Amniotic epithelial cell (primary cell): ENCODE measurements at places on chromosomes 11 and 22.

GRCh38 chr22:29442976-29443375, 4.6 kb downstream of the RFPL1 start:
- DNase-seq, result peak; percentile 56

DNA sequence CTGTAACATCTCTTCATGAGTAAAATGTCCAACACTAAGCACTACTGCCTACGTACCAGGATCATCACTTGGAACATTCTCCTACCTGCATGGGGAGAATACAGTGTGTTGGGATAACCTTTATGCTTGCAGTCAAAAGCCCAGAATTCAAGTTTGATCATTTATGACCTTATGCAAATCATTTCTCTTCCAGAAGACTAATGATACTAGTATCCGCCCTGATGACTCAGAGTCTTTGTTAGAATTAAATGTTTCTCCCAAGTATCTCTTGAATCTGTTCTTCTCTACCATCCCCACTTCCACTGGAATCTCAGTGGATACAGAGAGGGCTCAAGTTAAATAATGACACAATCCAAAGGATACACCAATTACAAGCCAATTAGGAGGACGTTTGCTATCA, 12.4 kb downstream of the MAJIN start:
- DNase-seq, result no peak

DNA sequence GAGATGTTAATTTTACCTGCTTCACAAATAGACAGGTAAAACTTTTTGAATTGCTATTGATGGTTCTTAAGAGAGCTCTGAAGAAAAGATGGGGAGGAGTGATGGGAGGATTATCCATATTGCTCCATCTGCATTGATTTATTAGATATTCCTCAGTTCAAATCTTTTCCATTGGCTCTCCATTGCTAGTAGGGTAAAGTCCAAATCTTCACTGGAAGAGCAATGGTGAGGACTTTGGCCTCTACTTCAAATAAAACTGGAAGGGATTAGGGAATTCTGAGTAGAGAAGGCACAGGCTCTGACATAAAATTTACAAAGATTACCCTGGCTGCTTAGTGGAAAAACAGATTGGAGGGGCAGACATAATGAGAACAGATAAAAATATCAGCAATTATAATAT, 1024.1 kb downstream of the LRRC4C start:
- DNase-seq, result no peak

GRCh38 chr11:126999366-126999765, 1.2 kb downstream of the KIRREL3 start:
- no peak for DNase-seq

DNA sequence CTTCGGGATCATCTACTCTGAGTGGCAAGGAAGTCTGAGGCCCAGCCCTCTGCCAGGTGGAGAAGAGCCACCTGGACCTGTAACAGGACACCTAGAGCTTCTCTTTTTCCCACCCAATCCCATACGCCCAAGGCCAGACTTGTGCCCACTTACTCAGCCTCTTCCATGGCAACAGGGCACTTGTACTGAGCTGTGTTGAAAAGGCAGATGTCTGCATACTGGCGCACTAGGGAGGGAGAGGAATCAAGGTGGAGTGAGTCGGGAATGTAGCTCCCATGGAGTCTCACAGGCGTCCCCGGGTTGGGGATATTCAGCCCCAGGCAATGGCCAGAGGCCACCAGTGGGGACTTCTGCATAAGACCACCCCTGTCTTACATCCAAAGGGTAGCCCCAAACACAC, 36.1 kb downstream of the TPBGL start:
- no peak for DNase-seq

- DNase-seq, result peak; percentile 23
Observed at GRCh38 chr11:125591649-125592304, 875 bp upstream of the STT3A start.

GRCh38 chr22:37220543-37220981, 8.3 kb upstream of the SSTR3 start:
- no peak for DNase-seq

- DNase-seq, result peak; percentile 18
Observed at GRCh38 chr11:72511393-72512047, 77.2 kb upstream of the CLPB start.

GRCh38 chr11:82718307-82718706, 15.4 kb downstream of the FAM181B start:
- peak; percentile 22 for DNase-seq

DNA sequence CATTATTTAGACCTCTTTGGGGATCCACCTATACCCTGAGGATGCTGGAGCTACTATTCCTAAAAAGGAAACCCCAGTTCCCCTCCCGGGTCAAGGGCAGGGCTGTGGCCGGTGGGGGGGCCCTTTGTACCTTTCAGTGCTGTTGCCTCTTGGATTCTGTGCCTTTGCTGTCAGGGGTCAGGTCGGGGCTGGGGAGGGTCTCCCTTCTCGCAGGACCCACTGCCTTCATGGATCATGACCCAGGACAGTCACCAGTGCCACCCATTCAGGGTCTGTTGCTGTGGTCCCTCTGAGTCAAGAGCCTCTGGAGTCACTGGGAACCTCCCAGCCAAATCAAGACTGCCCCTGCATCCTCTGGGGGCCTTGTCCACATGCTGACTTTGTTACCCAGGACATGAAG, 78.1 kb upstream of the CCND1 start:
- DNase-seq, result no peak

GRCh38 chr22:19810381-19811201, 44.1 kb downstream of the GNB1L start:
- peak; percentile 91 for DNase-seq

DNA sequence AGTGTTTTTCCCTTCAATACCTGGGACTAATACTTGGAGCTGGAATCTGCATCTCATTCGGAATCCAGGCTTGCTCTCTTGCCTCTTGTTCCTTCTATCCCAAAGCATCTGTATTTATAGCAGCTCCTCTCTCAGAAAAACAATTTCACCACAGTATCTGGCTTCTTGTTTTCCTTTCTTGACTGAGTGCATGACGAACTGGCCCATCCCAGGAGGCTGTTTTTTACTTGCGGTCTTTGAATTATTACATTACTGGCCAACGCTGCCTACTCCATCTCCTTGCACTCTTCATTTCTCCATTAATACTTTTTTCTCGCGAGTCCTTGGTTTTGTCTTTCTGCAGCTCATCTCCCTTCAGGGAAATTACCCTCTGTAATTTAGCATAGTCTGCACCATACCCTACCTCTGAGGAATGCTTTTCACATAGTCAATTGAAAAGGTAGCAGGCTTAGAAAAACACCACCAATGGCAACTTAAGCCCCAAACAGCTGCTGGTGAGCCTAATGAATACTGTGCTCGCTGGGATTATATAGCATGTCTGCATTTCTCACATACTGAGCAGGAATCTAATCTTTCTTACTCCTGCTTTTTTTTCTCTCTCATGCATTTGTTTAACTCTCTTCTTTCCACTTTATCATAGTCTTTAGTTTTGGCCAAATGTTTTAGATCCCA, 277.4 kb upstream of the SESN3 start:
- peak; percentile 68 for DNase-seq

- no peak for DNase-seq
Observed at GRCh38 chr22:46622081-46622521, 1.9 kb downstream of the GRAMD4 start.

GRCh38 chr11:73003088-73003487, 139.0 kb downstream of the FCHSD2 start:
- DNase-seq, result no peak

DNA sequence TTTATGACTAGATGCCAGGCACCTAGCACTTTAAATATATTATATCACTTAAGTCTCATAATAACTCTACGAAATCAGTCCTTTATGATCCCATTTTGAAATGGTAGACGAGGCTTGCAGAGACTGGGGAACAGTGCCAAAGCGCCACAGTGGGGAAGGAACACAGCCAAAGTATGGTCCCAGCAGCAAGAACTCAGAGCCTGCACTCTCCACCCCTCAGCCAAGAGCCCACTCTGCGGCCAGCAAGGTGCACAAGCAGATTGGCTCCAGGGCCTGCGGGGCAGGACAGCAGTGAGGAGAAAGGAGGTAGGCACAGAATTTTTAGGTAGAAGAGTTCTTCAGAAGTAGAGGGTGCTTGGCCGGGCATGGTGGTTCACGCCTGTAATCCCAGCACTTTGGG, 61.4 kb downstream of the NRXN2 start:
- no peak for DNase-seq

GRCh38 chr11:65424205-65425104, 1.9 kb downstream of the NEAT1 start:
- peak; percentile 59 for DNase-seq

DNA sequence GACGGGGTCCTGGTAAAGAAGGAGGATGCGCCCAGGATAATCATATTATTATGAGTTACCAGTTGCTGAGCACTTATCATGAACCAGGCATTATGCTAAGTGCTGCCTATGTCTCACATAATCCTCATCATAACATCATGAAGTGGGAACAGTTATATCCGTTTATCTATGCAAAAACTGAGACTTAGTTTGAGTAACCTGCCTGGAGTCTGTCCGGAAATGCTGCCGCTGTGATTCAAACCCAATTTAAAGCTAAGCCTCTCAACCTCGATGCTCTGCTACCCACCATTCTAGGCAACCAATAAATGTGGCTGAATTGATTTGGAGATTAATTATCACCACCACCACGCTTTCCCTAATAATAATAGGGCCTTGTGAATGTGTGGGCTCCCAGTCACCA, 111.5 kb upstream of the CLMP start:
- no peak for DNase-seq

DNA sequence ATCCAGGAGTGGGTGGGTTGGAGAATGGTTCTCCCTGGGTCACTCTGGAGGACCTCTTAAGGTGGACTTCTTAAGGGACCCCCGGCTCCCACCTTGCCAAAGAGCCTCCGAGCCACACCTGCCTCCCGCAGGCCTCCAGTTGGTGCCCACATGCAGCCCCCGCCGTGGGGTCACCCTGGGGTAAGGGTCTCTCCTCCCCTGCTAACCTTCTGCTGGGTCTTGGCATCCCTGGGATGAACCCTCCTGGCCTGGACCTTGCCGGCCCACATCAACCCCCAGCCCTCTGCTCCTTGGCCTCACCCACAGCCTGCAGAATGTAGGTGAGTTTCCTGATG, 12.5 kb upstream of the MUC6 start:
- DNase-seq, result no peak

DNA sequence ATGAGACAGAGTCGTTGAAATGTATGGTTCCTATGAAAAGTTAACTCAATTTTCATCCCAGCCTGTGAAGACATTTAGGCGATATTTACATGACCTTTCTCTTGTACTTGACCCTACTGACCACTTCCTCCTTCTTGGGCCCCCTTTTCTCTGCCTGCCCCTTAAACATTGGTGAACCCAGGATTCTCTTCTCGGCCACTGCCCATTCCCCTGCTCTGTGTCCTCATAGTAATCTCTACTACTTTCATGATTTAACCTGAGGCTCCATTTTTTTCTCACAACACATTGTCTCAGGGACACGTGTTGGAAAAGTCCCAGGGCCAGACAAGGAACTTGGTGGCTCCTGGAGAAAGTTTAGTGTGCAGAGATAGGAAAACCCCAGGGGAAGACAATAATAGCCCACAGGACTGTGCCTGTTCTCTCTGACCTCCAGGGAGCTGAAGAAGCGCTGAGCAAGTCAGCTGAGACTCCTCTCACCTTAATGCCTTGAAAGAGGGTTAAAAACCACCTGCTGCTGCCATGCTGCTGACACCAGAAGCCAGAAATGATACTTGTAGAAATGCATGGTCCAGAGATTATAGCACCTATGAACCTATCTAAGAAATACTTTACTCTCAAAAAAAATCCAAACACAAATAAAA, 42.5 kb upstream of the SPATA19 start:
- DNase-seq, result no peak

- DNase-seq, result no peak
Observed at GRCh38 chr11:102338479-102339010, 8.5 kb upstream of the BIRC2 start.

DNA sequence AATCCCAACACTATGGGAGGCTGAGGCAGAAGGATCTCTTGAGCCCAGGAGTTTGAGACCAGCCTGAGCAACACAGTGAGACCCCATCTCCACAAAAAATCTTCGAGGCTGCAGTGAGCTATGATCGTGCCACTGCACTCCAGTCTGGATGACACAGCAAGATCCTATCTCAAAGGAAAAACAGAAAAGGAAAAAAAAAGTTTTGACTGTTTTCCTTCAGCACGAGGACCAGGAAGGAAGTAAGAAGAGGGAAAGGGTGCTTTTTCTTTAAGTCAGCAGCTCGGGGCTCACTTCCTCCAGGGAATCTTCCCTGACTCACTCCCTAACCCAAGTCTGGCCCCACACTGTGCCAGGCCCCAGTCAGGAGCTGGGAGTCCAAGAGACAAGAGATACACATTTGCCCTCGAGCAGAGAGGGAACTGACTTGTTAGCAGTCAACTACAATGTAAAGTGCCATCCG, 14.2 kb downstream of the ARRB1 start:
- peak; percentile 72 for DNase-seq

DNA sequence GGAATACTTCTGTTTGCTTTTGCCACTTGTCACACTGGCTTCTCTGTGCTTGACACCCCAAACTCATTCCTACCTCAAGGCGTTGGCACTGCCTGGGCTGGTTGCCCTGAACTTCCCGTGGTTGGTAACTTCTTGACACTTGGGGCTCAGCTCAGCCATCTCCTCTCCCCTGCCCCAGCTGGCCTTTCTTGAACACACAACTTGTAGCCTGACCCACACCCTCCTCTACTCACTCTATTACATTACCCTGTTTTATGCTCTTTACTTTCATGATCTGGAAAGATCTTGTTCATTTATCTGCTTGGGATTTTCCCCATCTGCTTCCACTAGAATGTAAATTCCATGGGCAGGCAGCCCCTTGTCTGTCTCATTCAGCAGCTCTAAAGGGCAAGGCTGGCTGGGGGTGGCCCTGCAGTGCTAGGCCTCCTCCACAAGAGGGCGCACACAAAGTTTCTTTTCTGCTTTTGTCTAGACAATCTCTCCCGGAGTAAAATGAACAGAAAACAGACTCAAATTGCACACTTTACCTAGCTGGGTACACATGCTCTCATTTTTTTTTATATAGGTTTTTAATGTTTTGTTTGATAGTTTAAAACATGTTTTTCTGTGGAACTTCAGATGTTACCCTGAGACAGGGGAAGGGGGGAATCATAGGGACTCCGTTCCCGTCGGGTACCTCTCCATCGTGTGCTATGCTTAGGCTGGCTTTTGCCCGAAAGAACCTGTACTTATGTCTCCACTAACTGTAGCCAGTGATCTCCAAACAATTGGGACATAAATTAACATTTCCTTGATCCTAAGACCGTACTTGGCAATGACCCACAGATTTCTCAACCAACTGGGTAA, 16.4 kb upstream of the MRGPRX2 start:
- DNase-seq, result peak; percentile 20

DNA sequence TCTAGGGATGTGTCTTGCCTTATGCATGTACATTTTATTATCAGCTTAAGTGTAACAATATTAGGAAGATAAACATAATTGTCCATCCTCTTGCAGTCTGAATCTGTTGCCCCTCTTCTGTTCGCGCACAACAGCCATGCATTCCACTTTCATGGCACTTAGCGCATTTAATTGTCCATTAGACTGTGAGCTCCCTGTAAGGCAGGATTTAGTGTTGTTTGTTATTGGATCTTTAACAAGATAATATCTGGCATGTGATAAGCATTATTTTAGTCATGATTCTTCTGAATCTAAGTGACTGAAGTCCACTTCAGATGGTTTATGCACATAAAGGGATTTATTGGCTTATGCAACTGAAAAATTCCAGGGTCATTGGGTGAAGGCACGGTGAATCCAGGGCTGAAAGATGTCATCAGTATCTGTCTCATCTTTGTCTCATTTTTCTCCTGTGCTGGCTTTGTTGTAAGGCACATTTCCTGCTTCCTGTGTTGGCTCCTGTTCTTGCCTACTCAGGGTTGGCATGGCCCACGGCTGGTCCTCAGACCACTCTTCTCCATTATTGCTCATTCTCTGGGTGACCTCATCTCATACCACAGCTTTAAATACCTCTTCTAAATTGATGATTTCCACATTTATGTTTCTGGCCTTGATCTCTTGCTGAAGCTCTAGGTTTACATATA, 37.6 kb downstream of the ATXN10 start:
- peak; percentile 80 for DNase-seq

- DNase-seq, result peak; percentile 58
Observed at GRCh38 chr22:38398609-38399461, 56.2 kb downstream of the KCNJ4 start.
